Activated T-cell treated with anti-CD3 and anti-CD28 coated beads, Interleukin-2, amount 50 U/mL, for 4 hours (primary cell): ENCODE measurements at places on chromosomes 12 and 14. TPM values are rescaled to one million over a fixed set of nuclear protein-coding genes. Genes with fewer than 3 reads are reported as not detected.

Gene LBHD2
- total RNA-seq, result not detected

- no peak for DNase-seq
Observed at GRCh38 chr14:64410084-64410774, 22.1 kb downstream of the MTHFD1 start.

GRCh38 chr12:41932470-41932991, 212.1 kb downstream of the GXYLT1 start:
- DNase-seq, result no peak

GRCh38 chr12:16281157-16281556, 3.7 kb upstream of the SLC15A5 start:
- no peak for DNase-seq

Gene KRT82
- not detected for total RNA-seq

- DNase-seq, result no peak
Observed at GRCh38 chr12:68119250-68119649, 40.3 kb downstream of the IFNG start.

DNA sequence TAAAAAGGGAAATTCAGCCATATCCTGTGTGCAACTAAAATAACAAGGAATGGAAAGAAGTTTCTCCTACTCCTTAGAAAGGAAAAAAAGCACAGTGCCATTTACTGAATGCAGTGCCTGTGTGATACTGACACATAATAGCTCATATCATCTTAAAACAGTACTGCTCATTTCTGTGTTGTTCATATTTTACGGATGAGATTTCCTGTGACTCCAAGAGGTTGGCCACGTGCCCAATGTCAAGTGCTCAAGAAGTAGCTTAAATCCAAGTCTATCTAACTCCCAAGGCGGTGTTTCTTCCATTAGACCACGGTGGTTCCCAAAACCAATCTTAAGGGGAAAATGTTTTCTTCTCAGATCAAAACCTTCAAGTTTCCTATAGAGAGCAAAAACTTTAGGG, 20.0 kb downstream of the MAP3K9 start:
- DNase-seq, result no peak

DNA sequence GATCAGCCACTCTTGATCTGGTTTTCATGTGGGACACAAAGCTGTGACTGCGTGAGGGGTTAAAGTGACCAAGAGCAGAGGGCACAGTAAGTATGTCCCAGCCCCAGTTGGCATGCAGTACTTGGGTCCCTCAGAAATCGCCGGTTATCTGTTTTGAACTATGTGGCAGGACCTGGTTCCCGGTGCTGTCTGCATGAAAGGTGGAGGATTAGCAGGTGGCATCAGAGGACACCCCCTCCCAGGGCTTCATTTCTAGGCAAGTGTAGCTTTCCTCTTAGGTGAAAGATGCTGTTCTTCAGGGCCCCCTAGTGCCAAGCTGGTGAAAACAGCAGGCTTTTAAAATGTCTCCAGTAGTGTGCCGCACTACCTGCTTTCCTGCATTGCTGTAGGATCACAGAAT, 57.1 kb downstream of the ATG14 start:
- peak; percentile 55 for DNase-seq

Gene KRT79
- 0.10 TPM for total RNA-seq

- DNase-seq, result peak; percentile 54
Observed at GRCh38 chr14:91373591-91374254, 43.9 kb downstream of the CCDC88C start.

Gene FAM90A1
- total RNA-seq, result not detected

DNA sequence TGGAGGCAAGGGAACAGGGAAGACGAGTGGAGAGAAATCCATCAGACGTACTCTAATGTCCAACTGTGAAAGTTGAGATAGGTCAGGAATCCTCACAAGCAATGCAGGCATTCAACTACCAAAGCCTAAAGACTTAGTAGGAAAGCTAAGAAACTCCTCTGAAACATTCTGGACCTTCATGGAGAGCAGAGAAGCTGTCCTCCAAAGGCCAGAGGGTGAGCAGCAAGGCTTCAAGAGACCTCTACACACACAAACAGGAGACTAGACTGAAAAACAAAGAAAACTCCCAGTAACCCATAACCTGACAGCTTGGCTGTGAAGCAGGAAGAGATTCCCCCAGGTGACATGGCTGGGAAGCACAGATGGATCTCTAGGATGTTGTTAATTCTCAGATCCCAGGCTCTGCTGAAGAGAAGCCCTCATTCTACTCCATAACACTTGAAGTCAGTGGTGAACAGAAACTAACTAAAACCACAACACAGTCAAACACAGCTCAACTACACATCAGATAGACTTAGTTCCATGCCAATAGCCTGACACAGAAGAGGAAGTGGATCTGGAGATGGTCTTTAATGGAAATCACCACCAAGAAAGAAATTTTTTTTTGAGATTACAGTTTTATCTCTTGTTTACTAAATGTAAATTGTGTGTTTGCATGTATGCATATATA, 23.2 kb upstream of the LYZ start:
- no peak for DNase-seq

Gene ARHGEF25
- 1.6 TPM for total RNA-seq

Gene DRAM1
- 1.7 TPM for total RNA-seq

GRCh38 chr12:46530373-46531056, 157.9 kb upstream of the SLC38A2 start:
- DNase-seq, result no peak

Gene PDZRN4
- total RNA-seq, result not detected

GRCh38 chr12:87444039-87444438, 585.2 kb downstream of the C12orf50 start:
- DNase-seq, result no peak

- DNase-seq, result no peak
Observed at GRCh38 chr14:51759950-51760349, 100.5 kb upstream of the GNG2 start.

- no peak for DNase-seq
Observed at GRCh38 chr12:105378911-105379310, 48.4 kb downstream of the C12orf75 start.

Gene TCL1B
- total RNA-seq, result not detected

Gene LRRC74A
- not detected for total RNA-seq

GRCh38 chr12:121245031-121245430, 35.1 kb downstream of the P2RX4 start:
- no peak for DNase-seq

Gene NUP37
- total RNA-seq, result 64.5 TPM

DNA sequence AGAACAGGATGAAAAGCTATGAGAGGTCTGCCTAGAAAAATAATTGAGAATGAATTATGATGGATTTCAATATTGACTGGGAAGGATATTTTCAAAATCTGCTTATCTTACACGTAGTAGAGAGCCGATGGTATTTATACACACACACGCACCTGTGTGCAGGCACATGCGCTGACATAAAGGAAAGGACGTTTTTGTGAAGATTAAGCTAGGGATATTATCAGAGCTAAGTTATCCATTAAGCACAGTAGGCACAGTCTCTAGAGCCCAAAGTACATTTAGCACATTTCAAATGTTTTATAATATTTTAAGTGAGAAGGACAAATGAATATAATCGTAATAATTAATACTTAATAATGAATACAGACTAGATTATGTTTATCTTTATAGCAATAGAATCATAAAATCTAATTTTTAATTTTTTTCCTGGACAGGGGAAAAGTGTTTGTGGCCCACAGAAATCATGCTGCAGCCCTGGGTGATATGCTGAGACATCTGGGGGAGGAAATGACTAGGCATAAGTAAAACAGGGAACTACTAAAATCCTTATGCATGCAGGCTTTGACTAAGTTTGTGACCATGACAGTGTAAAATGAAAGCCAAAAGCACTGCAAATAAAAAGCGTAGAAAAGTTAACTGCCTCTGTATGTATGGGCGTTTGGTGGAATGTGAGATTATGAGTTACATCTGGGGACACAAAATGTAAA, 146.1 kb downstream of the KITLG start:
- no peak for DNase-seq

GRCh38 chr12:7638760-7639555, 26.8 kb downstream of the APOBEC1 start:
- DNase-seq, result peak; percentile 68

Gene GPD1
- 0.60 TPM for total RNA-seq

GRCh38 chr12:111776836-111777344, 10.2 kb downstream of the ALDH2 start:
- no peak for DNase-seq

Gene CMA1
- total RNA-seq, result not detected

DNA sequence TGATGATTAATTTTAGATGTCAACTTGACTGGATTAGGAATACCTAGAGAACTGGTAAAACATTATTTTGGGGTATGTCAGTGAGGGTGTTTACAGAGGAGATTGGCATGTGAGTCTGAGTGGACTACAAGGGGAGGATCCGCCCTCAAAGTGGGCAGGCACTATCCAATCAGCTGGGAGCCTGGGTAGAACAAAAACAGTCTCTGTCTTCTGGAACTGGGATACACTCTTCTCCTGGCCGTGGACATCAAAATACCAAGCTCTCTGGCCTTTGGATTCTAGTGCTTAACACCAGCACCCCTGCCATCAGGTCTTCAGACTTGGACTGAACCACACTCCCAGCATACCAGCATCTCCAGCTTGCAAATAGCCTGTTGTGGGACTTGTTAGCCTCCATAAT, 4.4 kb upstream of the SCAF11 start:
- no peak for DNase-seq

GRCh38 chr12:47077206-47078085, 2.0 kb upstream of the PCED1B start:
- DNase-seq, result no peak

- no peak for DNase-seq
Observed at GRCh38 chr14:72610096-72610830, 283.6 kb downstream of the DPF3 start.

GRCh38 chr12:132204063-132204792, 60.0 kb downstream of the NOC4L start:
- no peak for DNase-seq

Gene NRXN3
- not detected for total RNA-seq

DNA sequence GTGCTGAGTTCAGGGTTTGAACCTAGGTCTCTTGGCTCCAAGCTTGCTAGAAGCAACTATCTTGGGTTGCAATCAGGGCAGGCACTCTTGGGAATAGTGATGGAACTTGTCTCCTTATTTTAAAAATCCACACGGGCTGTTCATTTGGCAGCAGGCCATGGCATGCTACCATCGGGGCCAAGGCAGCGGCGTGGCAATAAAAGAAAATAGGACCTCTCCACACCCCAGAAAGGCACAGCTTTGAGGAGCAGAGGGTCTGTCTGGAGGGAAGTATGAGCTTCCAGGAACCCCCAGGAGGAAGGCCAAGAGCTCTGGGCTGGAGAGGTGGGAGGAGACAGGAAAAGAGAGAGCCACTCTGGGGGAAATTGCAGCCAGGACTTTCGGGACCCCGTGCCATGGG, 15.3 kb downstream of the RPS6KL1 start:
- no peak for DNase-seq

GRCh38 chr12:52525661-52526499, 5.7 kb upstream of the KRT5 start:
- DNase-seq, result no peak

DNA sequence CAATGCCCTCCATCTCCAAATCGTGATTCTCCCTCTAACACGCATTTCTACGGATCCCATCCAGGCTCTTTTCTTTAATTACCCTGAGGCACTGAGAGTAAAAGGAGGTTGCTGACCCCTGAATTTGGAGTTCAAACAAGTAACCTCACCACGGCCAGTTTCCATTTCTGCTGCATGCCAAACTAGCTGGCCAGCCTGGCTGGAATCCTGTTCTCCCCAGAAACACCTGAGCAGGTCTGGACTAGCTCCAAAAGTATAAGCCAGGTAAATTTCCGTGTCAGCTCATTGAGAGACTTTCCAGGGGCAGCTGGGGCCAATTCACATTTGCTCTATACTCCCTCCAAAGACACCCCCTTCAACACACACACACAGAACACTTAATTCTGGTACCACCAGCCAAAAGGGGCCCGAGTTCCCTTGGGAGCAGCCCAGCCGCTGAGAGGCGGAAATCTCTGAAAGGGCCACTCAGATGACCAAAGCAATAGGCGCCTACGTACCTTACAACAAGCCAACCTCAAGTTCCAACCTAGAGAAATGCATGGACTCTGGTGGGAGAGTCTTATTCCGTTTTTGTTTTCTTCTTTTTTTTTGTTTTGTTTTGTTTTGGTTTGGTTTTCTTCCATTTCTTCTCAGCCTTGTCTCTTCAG, 131.4 kb downstream of the NDUFA12 start:
- DNase-seq, result no peak

- no peak for DNase-seq
Observed at GRCh38 chr12:30041096-30041495, 257.4 kb upstream of the TMTC1 start.

DNA sequence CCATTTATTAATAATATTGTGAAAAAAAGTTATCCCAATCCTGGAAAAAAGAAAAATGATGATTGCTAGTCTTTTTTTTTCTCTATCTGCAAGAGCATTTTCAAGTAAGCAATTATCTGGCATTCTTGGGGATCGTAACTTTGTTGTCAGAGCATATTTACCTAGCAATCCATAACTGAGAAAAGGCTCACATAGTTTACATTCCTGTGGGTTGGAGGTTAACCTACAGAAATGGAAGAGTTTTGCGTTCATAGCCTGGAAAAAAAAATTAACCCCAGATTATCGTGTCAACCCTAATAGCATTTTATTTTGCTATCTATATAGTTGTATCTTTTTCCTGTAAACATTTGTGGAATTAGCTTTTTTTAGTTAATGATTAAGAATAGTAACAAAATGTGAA, 292.3 kb downstream of the DAD1 start:
- no peak for DNase-seq

- DNase-seq, result no peak
Observed at GRCh38 chr14:93712838-93713724, 75.2 kb downstream of the PRIMA1 start.

Gene ENDOU
- total RNA-seq, result 0.14 TPM

DNA sequence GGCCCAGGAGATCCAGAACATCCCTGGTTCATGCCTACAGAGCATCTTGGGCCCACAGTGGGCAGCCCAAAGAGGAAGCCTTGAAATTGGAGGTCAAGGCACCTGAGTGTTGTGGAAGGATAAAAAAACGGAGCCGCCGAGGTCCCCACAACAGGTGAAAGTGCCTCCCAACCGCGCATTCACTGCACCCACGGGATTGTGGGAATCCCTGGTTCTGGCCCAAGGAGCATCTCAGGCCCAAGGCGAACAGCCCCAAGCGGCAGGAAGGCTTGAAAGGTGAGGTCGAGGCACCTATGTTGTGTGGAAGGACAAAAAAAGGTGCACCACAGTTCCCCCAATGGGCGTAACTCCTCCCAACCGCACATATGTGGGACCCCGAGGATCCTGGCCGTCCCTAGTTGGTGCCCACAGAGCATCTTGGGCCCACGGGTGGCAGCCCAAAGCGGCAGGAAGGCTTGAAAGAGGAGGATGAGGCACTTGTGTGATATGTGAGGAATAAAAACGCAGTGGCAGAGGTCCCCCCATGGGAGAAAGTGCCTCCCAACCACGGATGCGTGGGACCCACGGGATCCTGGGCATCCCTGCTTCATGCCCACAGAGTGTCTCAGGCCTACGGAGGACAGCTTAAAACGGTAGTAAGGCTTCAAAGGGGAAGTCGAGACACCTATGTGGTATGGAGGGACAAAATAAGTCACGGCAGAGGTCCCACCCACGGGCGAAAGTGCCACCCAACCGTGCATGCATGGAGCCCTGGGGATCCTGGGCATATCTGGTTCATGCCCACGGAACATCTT, 583.9 kb downstream of the ALG10 start:
- DNase-seq, result no peak
